ENCODE measurements at places on chromosomes 5 and 9. TPM values are rescaled to one million over a fixed set of nuclear protein-coding genes. Genes with fewer than 3 reads are reported as not detected.

Gene TPPP
- 110 TPM for polyA plus RNA-seq

GRCh38 chr5:164181604-164182003, 676.2 kb downstream of the MAT2B start:
- DNase-seq = no peak

DNA sequence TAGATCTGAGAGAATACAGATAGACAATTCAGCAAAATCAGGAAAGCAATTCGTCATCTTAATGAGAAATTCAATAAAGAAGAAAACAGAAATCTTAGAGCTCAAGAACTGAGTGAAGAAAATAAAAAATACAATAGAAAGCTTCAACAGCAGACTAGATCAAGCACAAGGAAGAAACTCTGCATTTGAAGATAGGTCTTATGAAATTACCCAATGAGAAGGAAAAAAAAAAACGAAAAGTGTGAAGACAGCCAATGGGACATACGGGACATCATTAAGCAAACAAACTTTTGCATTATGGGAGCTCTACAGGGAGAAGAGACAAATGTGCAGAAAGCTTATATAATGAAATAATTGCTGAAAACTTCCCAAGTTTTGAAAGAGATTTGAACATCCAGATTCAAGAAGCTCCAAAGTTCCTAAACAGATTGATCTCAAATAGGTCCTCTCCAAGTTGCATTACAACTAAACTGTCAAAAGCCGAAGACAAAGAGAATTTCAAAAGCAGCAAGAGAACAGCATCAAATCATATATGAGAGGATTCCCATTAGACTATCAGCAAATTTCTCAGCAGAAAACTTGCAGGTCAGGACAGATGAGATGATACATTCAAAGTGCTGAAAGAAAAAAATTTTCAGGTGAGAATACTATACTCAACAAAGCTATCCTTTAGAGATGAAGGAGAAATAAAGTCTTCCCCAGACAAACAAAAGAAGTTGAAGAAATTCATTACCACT, 10.8 kb upstream of the RLN2 start:
- DNase-seq = no peak

DNA sequence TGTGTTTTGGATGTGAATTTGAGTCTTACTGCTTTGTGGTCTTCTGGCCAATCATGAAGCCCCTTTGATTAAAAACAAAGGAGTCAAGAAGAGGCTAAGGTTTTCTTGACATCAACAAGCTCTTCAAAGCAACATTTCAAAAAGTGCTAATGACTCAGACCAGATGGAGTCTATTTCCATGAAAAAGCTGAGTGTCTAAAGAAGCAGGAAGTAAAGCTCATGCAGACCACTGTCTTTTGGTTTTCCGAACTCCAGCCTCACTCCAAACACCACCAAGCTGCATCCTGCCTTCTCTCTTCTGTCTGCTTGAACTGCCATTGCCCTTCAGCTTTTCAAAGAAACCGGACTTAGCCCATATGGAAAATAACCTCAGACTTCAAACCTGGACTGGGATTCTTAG, 115.2 kb downstream of the PRDM6 start:
- DNase-seq = no peak

GRCh38 chr9:27665136-27665535, 91.9 kb upstream of the C9orf72 start:
- DNase-seq = no peak

DNA sequence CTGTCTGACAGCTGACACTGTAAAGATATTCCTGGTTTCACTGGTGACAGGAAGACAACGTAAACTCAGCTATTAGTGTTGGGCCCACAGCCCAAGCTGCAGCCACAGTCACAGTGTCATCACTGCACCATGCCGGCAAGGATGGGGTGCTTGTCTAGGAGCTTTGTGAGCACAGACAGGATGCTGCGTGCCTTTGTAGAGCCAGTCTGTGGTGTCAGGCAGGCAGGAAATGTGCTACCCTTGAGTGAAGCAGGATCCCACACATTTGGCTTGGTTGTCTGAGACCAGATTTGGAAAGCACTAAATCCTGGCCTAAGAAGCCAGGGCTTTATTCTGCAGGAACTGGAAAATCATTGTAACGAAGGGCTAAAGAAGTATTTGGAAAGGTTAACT, 121.6 kb upstream of the ADAMTS16 start:
- no peak for DNase-seq

DNA sequence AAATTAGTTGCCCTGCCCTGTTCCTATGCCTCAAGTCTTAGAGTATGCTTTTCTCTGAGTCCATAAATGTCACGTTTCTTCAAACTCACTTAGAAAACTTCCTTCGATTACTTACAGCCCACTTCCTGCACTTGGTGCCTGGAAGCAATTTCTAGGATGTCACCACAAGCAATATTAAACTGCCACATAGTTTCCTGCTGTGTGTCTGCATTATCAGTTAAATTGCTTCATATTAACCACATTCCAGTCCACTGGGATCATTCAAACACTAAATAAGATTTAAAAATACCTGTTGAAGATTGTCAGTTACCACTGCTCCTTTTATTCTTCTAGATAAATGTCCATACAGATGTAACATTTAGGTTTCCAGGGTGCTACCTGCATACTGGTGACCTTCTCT, 4.1 kb downstream of the DENND1A start:
- no peak for DNase-seq

DNA sequence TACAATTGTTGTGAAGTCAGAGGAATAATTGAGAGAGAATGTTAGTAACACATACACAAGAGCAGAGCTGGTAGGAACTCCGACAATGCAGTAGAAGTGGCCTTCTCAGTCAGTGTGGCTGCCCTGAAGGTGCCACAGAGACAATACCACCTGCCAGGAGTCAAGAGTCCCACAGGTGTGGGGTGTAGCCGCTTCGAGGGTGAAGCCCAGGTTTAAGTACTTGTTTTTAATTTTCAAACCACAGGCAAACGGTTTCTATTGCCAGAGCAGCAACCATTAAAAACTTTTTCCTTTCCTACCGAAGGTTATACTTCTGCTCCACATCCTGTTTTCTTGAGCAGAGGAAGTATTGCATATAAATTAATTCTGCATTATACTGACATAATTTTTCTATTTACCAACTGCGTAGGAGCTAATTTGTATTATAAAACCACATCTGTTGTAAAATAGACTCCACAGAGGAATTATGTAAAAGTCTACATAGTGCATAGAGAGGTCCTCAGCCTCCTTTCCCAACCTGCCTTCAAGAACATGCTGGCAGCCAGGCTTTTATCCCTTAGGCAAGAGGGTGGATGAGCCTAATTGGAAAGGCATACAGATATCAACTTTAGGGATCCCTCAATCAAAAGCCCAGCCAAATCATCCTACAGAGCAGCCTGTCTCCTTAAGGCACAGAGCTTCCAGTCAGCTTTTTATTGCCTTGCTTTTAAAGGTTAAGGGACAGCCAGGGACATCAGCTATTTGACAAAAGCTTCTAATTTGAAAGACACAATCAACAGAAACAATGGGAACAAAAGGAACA, 12.9 kb upstream of the ACTBL2 start:
- peak; percentile 56 for DNase-seq

Gene CCDC69
- 3.6 TPM for polyA plus RNA-seq

Gene LVRN
- polyA plus RNA-seq = not detected

- DNase-seq = peak; percentile 44
Observed at GRCh38 chr9:134339183-134339806, 13.0 kb downstream of the RXRA start.

GRCh38 chr9:134459164-134459563, 132.9 kb downstream of the RXRA start:
- DNase-seq = no peak

Gene PCDHB4
- 3.2 TPM for polyA plus RNA-seq
